Left cardiac atrium (tissue), 4 donors: ENCODE measurements at places on chromosomes 6 and 20.

DNA sequence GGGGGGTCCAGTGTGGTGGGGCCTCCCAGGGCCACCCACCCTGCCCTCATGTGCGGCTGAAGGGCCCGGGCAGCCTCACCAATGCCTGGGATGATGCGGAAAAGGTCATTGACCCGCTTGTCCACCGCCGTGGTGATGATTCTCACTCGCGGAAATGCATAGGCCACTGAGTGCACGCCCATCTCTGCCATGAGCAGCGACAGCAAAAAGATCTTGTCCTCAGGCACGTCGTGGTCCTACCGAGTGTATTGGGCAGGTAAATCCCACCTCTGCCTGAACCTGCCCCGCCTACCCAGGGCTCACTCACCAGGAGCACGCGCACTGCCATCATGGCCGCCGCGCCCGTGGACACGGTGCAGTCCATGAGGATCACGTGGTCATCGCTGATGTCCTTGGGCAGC is 16.1 kb downstream of the UCKL1 start:
- no peak for DNase-seq

DNA sequence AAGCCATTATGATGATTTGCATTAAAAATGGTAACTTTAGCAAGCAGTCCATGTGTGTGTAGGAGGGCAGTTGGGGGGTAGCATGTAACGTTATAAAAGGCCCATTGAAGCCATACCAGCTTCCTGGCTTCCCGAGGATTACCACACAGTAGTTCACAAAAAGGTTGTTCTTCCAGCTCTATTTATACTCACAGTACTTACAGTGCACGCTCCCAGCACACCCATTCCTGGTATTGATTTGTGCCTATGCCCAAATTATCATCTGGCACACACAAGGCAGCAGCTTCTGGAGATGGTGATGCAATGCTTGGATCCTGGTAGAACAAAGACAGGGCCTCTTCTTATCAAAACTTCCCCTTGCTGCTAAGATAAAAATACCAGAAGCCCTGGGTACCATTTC is 436.8 kb downstream of the HAO1 start:
- DNase-seq: peak; percentile 26

GRCh38 chr6:155075930-155076695 is 81.0 kb downstream of the TIAM2 start:
- no peak for DNase-seq

- DNase-seq: no peak
These were observed 40.3 kb downstream of the PPP1R14C start for GRCh38 chr6:150183105-150183504.

DNA sequence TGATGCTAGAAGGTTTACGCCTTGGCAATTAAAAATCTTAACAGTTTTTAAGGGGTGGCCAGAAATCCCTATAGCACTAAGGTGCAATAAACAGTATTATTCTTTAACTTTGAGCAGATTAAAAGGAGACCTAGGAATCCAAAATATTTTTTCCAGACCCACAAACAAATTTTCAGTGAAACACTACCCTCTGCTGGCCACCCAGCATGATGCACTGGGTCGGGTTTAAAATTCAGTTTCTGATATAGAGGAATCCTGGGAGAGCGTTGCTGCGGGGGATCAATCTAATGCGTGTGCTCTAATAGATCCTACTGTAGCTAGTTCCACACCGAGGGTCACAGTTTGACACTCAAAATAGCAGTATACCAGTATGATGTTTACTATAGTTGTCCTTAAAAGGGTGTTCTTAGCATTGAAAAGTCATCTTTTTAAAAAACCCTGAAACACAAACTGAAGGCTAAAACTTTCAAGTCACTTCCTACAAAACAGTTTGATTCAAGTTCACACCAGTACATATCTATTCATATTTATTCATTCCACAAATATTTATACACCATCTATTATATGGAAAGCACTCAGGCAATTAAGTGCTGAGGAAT is 10.2 kb downstream of the UBE3D start:
- DNase-seq: peak; percentile 31

- DNase-seq: no peak
These were observed 16.2 kb upstream of the TGM2 start for GRCh38 chr20:38181207-38181801.

- DNase-seq: no peak
These were observed 15.5 kb upstream of the CCND3 start for GRCh38 chr6:41957117-41957516.

- no peak for DNase-seq
These were observed 38.8 kb downstream of the CPNE5 start for GRCh38 chr6:36800223-36801076.

GRCh38 chr6:1837826-1838225 is 228.1 kb downstream of the FOXC1 start:
- no peak for DNase-seq

GRCh38 chr20:47940101-47940813 is 155.0 kb upstream of the SULF2 start:
- DNase-seq: no peak

DNA sequence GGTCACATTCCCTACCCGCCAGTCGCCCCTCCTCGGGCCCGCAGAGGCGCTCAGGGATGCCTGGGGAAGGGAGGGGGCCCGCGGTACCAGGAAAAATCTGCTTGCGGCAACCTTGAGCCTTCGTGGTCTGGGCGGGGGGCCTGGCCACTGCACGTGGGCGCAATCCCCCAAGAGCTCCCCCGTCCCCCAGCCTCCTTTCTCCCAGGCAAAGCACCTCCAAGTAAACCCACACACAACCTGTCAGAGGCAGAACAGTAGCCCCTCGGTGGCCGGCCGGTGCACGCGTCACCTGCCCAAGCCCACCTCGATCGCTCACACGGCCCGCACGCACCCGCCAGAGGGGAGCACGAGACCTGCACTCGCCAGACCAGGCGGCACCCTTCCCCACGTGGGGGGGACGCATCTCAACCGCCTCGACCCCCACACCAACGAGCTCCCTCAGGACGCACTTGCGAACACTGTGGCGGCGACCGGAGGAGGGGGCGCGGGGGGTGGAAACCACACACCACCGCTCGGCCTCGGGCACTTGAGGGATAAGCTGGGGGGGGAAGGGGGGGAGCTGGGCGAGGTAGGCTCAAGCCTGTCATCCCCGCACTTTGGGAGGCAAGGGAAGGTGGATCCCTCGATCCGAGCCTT is 1955.7 kb upstream of the DEFB115 start:
- DNase-seq: no peak

DNA sequence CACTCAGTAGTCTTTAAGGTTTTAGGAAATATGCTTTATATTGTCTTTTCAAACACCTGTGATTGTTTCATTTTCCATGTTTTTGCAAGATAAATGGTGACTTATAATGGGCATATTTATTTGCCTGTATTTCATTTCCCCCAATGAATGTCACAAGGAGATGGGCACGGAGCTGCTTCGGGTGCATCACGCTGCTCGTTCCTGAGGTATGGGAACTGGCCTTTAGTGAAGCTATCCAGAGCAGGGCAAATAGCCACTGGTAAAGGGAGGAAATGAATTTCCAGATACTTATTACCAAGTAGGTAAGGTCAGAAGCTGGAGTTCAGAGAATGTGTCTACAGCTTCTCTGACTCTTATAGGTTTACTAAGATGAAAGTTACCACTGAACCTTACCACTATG is 3.7 kb downstream of the POU3F2 start:
- DNase-seq: no peak

DNA sequence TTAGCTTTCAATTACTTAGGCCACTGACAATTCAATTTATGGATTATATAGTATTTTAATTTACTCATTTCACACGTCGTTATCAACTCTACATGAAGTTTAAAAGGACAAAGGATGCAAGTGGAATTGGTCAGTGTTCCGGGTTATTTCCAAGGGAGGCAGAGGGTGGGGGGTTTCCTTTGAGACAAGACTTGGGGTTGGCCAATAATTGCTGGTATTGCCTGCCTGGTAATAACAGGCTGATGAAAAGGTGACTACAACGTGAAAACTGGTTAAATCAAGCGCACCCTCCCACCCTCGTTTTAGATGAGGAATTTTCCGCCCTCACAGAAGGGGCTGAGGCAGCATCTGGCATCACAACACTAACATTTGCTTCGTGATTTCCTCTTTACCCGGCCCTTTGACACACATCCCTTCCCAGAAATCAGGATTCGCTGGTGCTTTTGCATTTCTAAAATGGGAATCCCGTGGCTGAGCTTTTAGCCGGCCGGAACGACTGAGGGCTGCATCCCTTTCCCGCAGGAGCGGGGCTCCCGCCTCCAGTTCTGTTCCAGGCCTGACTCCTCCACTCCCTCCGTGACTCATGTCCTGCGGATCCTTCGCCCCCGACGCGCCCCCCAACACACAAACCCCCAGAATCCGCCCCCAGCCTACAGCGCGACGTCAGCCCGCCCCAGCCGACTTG is 999 bp upstream of the PIM1 start:
- DNase-seq: no peak

- no peak for DNase-seq
These were observed 356.4 kb downstream of the CDH4 start for GRCh38 chr20:61608275-61609085.

- no peak for DNase-seq
These were observed 20.9 kb downstream of the GPR63 start for GRCh38 chr6:96816301-96816817.

DNA sequence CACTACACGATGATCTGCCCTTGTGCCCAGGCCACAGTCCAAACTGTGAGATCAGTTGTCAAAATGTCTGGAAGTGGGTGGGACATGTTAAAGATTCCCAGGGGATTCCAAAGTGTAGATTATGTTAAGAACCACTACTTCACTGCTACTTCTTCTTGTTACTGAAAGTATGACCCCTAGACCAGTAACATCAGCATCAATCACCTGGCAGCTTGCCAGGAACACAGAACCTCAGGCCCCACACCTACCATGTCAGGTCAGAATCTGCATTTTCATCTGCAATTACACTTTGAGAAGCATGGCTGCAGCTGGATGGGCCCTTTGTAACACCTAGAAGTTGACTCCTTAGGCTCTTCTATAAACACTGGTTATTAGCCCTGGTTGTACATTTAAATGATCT is 36.1 kb downstream of the RFPL4B start:
- DNase-seq: no peak

DNA sequence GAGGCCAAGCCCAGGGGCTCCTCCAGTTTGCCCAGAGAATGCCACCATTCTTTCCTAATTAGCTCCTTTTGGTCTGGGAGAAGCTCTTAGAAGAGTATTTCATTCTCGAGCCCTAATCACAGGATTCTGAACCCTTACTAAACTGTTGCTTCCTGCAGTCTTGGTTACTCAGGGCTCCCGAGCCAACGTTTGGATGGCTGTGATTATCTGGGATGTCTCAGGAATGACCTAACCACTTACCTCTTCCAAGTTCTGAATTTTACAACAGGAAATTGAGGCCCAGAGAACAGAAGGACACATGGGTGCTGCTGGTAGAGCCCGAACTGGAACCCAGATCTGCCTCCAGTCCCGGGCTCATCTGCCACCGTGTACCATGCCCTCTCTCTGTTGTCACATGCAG is 22.2 kb upstream of the PNPLA1 start:
- DNase-seq: no peak

- DNase-seq: no peak
These were observed 62.3 kb upstream of the KCNQ5 start for GRCh38 chr6:72559555-72559954.

GRCh38 chr6:152201120-152201519 is 393.6 kb downstream of the ESR1 start:
- DNase-seq: no peak

DNA sequence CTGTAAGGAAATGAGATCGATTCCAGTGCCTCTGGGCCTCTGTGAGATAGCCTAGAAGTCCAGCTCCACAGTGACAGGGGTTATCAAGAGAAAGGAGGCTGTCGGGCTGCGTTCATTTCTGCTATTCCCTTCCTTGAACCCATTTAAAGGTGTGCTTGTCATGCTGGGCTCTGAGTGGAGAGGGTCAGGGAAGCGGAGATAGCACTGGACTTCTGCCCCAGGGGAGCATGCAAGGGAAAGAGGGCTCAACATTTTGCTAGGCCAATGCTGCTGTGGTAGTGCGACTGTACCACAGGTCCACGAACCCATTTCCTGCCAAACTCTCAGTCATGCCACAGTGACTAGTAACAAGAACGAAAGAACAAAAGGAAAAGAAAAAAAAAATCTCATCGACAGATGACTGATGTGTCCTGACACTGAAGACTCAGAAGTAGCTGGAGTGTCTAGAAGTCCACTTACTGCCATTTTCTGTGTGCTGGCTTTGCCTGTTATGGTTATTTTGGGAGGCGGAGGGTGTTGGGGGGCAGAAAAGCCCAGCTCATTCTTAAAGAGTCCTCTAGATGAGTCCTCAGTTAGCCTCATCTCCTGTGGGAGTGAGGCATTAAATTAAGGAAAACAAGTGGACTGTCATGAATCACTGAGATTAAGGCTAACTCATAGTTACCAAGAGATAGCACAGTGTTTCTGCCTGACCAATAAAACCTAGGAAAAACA is 8.1 kb downstream of the NEDD9 start:
- no peak for DNase-seq

- DNase-seq: no peak
These were observed 526.0 kb upstream of the SOX4 start for GRCh38 chr6:21067521-21067920.

GRCh38 chr6:84976526-84977362 is 212.3 kb upstream of the TBX18 start:
- no peak for DNase-seq

DNA sequence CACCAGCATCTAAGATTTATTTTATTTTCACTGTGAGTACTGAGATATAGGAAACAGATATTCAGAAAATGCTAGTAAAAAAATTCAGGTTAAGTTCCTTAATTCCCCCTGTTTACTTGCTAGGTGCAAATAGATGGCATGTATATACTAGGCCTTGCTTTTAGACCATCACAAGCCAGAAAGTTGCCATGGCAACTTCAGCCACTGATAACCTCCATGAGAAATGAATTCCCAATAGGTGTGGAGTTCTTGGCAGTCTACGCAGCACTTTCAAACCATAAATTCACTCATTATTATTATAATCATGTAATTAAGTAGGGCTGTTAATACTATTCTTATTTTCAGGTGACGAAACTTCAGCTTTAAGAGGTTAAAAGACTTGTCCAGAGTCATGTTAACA is 251.6 kb upstream of the TFAP2D start:
- no peak for DNase-seq

DNA sequence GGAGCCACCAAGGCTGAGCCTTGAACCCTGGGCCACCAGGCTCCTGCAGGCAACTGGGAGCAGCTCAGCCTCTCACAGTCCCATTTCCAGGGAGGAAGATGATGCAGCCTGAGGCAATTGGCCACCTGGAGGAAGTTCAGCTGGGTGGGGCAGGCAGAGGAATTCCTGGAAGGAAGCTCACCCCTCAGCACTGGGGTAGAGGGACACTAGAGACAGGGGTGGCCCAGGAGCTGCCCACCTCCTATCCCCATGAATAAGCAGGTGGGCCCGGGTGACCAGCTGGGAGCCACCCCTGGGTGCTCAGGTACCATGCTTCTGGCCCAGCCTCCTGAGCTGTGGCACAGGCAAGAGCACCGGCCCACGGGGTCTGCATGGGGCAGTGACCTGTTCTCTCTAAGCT is 3.6 kb upstream of the HSPA12B start:
- DNase-seq: no peak

DNA sequence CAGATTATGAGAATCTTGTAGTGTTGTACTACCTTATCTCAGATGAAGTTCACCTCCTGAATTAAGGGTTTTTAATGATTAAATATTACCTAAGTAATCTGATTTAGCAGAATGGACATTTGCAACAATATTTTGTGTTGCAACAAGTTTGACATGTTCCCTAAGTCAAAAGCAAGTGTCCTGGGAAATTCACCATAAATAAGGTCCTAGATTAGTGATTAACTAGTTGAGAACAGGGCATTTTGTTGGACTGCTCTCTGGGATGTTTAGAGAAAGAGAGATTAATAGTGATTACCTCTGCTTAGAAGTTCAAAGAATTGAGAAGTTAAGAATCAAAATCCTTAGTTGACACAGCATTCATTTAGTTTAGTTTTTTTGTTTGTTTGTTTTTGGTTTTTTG is 120.2 kb upstream of the MARCKS start:
- DNase-seq: no peak

GRCh38 chr6:29702519-29703103 is 20.6 kb upstream of the HLA-F start:
- peak; percentile 53 for DNase-seq
